ENCODE measurements at places on chromosomes 4 and X.

DNA sequence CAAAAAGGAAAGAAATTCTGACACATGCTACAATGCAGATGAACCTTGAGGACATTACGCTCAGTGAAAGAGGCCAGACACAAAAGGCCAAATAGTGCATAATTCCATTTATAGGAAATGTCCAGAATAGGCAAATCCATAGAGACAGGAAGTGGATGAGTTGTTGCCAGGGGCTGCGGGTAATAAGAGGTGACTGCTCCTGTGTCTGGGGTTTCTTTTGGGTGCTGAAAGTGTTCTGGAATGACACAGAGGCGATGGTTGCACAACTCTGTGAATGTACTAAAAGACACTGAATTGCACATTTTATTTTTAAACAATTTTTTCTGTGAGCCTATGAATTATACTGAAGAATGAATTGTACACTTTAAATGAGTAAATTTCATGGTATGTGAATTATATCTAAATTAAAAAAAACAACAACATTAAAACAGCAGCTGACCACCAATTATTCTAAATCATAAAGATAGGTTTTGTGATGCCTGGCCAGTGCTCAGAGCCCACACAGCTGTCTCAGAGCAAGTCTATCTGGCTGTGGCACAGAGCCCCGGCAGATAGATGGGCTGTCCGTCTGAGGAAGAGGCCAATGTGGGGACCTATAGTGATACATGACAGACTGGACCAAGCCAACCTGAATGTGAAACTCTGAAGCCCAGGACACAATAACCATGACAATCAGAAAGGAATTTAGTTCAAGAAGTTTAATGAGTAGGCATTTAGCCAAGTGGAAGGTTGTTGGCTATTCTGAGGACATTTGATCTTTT, 23.5 kb upstream of the IRAK1 start:
- no peak for DNase-seq

GRCh38 chrX:150543230-150544155, 24.9 kb upstream of the MTM1 start:
- DNase-seq: no peak

DNA sequence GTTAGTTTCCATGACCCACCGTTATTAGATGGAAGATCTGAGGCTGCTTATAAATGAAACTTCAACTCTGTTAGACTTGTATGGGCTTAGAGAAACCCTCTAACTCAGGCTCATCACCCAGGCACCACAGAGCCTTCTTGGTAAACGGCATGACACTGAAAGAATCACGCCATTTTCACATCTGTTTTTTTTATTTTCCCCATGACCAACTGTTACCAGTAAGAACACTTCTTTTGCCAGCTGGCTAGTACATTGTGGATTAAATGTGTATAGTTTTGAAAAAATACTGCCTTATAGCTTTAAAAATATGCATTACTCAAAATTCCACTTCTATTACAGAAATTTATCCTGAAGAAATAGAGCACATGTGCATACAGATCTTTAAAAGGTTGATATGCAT, 48.0 kb upstream of the APELA start:
- DNase-seq: no peak

DNA sequence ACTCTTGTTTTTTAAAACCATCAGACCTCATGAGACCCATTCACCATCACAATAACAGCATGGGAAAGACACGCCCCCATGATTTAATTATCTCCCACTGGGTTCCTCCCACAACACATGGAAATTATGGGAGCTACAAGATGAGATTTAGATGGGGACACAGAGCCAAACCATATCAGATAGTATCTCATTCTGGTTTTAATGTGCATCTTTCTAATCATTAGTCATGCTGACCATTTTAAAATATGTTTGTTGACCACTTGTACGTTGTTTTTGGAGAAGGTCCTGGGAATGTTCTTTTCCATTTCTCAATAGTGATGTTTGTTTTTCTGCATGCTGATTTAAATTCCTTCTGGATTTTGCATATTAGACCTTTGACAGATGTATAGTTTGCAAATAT, 119.0 kb downstream of the RTL3 start:
- no peak for DNase-seq

- no peak for DNase-seq
These were observed 30.4 kb downstream of the LAMTOR3 start for GRCh38 chr4:99863804-99864203.

DNA sequence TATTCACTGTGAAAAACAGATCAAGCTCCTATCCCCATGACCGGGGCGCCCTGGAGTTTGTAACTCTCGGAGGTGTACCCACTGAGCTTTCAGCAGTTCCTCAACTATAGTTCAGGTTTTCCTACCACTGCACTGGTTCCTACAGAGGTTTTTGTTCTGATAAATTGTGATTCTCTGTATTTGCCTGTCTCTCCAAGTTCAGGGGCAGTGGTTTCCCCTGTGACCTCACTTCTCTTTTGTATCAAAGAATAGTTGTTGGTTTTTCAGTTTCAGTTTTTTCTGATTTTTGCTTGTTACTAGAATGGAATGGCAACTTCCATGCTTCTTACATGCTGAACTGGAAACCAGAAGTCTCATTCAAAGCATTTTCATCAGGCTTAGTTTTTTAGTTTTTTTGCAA, 56.8 kb upstream of the PLS3 start:
- no peak for DNase-seq
